Thymus (tissue), 14 donors: ENCODE measurements at places on chromosomes 12 and 14. TPM values are rescaled to one million over a fixed set of nuclear protein-coding genes. Genes with fewer than 3 reads are reported as not detected.

The CCDC38 gene
- 0.05 TPM for total RNA-seq

GRCh38 chr12:104741077-104741476, 217.0 kb downstream of the SLC41A2 start:
- no peaks in the 10 kb centered on the region for H3K36me3 ChIP-seq
- H3K4me1 ChIP-seq = peaks cover 56% of the 10 kb centered on the region
- DNase-seq = no peak
- no peaks in the 10 kb centered on the region for H3K27me3 ChIP-seq
- H3K4me3 ChIP-seq = no peak overlapping the region

DNA sequence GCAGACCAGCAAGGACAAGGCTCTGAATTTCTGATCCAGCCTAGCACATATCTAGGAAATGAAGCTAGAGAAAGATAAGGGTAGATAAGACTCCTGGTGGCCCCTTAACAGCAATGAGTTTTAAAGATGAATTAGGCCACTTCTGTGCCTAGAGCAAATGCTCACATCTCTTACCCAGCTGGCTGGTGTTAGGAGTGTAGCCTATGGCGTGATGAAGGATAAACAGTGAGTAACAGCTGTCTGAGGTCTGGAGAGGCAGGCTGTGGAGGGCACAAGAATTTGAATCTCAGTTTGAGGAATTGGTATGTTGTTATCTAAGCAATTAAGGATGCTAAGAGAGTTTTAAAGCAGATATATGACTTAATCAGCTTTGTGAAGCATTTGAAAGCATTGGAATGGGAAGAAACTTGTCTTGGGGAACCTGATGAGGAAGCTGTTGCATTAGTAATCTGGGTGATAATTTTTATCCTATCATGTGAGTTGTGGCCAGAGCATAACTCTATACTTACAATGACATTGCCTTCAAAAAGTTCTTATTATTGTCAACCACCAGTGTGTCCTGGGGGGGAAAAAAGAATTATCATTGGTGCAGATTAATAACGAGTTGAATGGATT, 161.8 kb downstream of the SRGAP1 start:
- no peak for DNase-seq
- H3K4me1 ChIP-seq = no peaks in the 10 kb centered on the region
- H3K36me3 ChIP-seq = no peaks in the 10 kb centered on the region
- no peak overlapping the region for H3K4me3 ChIP-seq
- no peak overlapping the region for H3K27ac ChIP-seq

The MUCL1 gene
- 1.2 TPM for total RNA-seq

GRCh38 chr12:132186208-132186856, 42.1 kb downstream of the NOC4L start:
- H3K36me3 ChIP-seq = no peaks in the 10 kb centered on the region
- peaks cover 14% of the 10 kb centered on the region for H3K27me3 ChIP-seq
- H3K27ac ChIP-seq = peak overlapping the region; percentile 90
- DNase-seq = no peak
- H3K4me3 ChIP-seq = peak overlapping the region; percentile 39

DNA sequence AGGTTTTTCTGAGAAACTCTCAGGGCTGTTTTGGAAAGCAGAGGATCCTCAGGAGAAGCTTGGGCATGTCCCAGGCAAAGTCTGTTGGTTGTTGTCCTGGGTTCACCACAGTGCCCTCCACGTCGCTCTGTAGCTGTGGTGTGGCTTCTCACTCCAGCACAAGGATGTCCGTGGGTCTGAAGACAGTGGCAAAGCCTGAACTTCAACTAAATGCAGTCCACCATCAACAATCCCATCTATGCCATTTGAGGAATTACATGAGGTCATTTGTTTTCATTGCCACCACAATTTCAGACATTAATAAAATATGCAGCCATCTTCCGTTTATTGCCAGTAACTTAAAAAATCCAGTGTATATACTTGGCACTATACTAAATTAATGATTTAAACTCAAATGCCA, 272.1 kb downstream of the LRIG3 start:
- H3K27ac ChIP-seq = peak overlapping the region; percentile 58
- no peaks in the 10 kb centered on the region for H3K4me1 ChIP-seq
- no peak overlapping the region for H3K4me3 ChIP-seq
- H3K36me3 ChIP-seq = no peaks in the 10 kb centered on the region
- no peaks in the 10 kb centered on the region for H3K27me3 ChIP-seq

GRCh38 chr12:51549637-51550036, 41.4 kb upstream of the SCN8A start:
- no peak overlapping the region for H3K4me3 ChIP-seq
- H3K36me3 ChIP-seq = no peaks in the 10 kb centered on the region
- no peak for DNase-seq
- H3K4me1 ChIP-seq = no peaks in the 10 kb centered on the region

- no peak overlapping the region for H3K27ac ChIP-seq
- H3K36me3 ChIP-seq = peaks cover 84% of the 10 kb centered on the region
- no peak for DNase-seq
- H3K27me3 ChIP-seq = no peaks in the 10 kb centered on the region
- no peak overlapping the region for H3K4me3 ChIP-seq
These were observed 13.1 kb downstream of the PGAM5 start for GRCh38 chr12:132723764-132724140.
